ENCODE measurements at places on chromosomes 6 and 20.

- no peak for DNase-seq
Observed at GRCh38 chr6:88662163-88662580, 301.2 kb downstream of the RNGTT start.

DNA sequence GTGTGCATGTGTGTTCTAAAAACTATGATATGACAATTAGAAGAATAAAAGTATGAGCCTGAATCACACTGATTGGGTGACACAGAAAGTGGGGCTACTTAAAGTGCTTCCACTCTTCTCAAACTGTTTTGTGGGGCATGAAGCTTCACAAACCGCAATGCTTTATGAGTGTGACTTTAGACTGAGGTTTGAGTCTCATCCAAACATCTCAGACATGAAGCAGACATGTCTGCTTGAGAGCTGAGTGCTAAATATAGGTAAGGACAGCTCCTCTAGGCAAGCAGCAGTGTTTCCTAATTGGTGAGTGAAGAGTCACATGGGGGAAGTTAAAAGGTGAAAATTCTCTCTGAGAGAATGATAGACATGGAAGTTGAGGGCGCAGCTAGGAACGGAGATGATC is 726.9 kb upstream of the CITED2 start:
- no peak for DNase-seq

- no peak for DNase-seq
Observed at GRCh38 chr6:2857580-2858337, 16.1 kb upstream of the SERPINB1 start.

DNA sequence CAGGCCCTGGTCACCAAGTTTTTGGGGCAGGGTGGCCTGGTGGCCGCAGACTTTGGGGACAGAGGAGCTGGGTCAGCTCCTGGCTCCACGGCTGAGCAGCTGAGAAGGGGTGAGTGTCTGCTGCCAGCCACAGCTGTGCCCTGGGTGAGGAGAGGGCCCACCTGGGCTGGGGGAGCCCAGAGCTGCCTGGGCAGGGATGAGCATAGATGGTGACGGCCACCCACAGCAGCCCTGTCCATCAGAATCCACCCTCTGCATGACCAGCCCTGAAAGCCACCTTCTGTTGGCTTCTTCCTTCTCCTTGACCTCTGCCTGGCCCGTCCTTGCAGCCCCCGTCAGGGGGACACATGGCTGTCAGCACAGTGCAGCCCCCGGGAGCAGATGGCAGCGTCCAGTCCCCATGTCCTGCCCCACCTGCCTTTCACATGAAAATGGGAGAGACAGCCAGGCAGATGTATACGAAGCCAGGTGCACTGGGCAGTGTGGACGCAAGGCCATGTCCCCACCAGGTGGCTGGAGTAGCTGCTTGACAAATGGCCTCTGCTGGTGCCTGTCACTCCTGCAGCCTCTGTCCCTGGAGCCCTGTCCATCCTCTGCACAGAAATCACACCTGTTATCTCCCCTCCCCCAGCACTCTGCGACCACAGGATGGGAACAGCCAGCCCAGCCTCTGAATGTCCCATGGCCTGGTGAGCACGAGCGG is 220.8 kb downstream of the PREX1 start:
- no peak for DNase-seq

- DNase-seq: no peak
Observed at GRCh38 chr6:4512051-4512471, 264.1 kb upstream of the CDYL start.

DNA sequence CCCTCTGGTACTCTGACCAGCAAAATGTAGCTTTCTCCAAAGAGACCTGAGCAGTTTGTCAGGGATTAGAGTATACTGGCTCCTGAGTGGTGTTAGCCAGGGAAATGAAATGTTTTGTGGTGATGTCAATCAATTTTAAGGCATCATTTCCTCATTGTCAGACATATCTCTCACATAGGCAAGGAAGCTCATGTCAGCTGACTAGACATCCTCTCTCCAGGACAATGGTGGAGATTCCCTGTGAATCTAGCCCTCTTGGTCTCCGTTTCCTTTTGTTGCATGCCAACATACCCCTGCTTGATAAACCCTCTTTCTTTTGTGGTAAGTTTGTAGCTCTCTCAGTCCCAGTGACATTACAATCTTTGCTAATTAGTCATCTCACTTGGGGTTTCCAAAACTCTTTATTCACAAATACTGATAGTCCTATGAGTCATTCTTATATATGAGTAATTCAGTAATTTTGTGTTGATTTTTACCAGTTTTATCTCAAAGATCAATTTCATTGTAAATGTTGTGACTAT is 135.6 kb upstream of the PTPRK start:
- no peak for DNase-seq

GRCh38 chr6:75794351-75794846 is 45.4 kb downstream of the MYO6 start:
- DNase-seq: no peak

GRCh38 chr6:145480024-145480423 is 255.3 kb downstream of the EPM2A start:
- DNase-seq: no peak

- DNase-seq: no peak
Observed at GRCh38 chr6:24936641-24937317, 1.0 kb upstream of the RIPOR2 start.

DNA sequence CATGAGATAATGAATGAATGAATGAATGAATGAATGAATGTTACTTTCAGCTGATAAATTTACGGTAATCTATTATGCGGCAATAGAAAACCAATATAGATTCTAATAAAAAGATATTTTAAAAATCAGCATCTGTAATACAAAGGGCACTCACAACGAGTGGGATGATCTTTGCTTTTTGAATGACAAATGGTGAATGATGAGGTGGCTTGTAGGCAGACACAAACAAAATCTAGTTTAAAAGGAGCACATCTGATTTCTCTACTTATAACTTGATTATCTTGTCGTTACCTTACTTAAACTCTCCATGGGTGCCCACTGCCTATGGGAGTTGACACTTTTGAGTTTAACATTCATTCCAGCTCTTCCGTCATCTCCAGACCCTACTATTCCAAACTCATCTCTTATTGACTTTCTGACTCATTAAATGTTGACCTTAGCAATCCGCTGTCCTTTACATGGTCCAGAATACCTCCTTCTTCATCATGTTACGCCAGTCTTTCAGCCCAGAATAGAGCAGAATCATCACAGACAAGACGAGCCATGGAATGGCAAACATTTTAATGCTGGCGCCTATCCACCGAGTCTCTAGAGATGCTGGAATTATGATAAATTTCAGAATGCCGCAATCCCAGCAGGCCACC is 41.3 kb downstream of the NHLRC1 start:
- DNase-seq: no peak

- no peak for DNase-seq
Observed at GRCh38 chr6:152220786-152221185, 413.3 kb downstream of the ESR1 start.

- no peak for DNase-seq
Observed at GRCh38 chr6:24931296-24931695, 4.5 kb downstream of the RIPOR2 start.

GRCh38 chr6:166946125-166946524 is 10.2 kb downstream of the RNASET2 start:
- no peak for DNase-seq

DNA sequence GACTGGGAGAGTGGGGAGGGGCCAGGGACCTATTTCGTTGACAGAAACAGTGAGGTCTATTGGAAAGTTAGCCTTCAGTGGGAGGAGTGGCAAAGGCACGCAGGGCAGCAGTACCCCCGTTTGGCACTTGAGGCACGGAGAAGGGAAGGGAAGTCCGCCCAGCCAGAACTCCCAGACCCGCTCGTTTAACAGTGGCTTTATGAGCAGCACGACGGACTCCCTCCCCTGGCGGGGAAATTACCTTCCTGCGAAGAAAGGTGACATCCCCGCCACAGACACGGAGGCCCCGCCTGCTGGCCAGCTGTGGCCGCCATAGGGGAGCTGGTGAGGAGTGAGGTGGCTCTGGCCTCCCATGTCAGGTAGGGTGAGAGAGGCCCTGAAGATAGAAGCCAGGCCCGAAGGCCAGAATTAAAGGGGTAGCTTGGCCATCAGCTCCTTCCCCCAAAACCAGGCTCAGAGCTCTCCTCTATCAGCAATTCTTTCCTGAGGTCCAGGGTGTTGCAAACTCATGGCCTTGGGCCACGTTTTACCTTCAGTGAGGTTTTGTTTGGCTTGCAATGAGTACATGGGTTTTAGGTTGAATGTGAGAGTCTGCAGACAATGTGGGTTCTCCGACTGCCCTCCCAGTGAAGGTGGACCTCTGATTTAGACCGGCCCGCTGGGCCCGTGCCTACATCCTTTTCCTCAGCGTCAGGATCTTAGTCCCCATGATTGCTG is 123.7 kb downstream of the MRPL14 start:
- DNase-seq: no peak

DNA sequence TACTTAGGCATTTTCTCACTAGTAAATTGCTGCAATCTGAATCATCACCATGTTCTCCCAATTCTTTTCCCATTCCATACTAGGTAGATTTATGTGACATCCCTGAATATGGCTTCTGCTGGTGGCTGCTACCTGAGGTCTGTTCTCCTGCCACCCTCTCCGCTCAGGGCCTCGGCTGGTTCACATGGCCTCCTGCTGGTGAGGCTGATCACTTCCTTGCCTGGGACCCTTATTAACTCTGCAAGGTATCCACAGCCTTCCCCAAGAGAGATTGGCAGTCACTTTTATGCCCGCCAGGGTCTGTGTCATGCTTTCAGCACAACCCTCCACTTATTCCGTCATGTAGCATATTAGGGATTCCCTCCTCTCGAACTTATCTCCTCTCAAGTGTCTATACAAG is 424.5 kb upstream of the FLRT3 start:
- no peak for DNase-seq

- DNase-seq: peak; percentile 7
Observed at GRCh38 chr6:27375613-27376079, 12.9 kb upstream of the ZNF391 start.

GRCh38 chr20:15178581-15178980 is 841.2 kb upstream of the FLRT3 start:
- DNase-seq: no peak

GRCh38 chr20:54535033-54535432 is 59.6 kb downstream of the DOK5 start:
- DNase-seq: no peak

DNA sequence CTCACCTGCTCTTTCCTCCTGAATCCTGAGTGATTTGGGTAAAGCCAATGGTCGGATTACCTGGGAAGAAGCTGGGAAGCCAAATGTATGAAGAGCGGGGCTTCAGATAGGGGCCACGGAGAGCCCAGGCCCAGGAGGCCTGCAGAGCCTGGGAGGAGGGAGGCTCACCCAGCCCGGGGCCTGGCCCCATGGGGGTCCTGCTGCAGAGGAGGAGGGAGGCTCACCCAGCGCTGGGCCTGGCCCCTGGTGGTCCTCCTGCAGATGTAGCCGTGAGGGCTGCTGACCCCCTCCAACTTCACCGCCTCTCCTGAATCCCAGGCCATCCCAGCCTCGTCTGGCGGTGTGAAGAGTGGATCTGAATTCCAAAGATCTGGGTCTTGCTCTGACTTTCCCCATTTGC is 368.4 kb downstream of the THBS2 start:
- DNase-seq: no peak

DNA sequence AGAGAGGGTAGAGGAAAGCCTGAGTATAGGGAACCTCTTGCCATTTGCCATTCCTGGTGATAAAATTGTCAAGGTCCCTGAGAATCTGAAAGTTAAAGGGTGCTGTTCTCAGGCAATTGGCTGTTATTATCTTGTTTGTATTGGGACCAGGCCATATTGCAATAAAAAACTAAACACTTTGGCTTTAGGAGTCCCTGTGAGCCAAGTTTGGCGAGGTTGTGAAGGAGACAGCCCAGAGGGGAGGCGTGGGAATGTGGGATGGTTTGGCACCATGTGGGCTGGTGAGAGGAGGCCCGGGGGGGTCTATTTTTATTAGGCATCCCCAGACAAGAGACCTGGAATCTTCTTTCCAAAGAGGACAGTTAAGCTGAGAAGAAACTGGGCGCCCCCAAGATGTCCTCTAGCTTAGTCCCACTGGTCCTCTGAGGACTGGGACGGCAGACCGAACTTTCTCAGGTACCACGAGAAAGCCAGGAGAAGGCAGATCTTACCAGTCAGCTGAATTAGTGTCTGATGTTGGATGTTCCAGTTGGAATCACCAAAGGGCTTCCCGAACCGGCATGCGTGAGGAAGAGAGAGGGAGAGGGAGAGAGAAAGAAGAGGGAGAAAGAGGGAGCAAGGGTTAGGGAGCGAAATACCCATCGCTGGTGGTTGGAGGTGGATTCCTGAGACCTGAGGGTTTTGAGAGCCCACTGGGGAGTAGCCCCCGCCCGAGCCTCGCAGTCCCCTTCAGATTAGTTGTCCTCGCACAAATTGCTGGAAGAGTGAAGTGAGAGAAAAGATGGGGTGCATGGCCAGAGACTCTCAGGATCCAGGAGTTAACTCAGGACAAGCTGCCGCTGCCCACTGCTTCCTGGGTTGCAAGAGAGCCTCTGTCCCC is 24.4 kb downstream of the DYNLT1 start:
- no peak for DNase-seq

- no peak for DNase-seq
Observed at GRCh38 chr20:63225082-63225454, 9.1 kb upstream of the YTHDF1 start.

DNA sequence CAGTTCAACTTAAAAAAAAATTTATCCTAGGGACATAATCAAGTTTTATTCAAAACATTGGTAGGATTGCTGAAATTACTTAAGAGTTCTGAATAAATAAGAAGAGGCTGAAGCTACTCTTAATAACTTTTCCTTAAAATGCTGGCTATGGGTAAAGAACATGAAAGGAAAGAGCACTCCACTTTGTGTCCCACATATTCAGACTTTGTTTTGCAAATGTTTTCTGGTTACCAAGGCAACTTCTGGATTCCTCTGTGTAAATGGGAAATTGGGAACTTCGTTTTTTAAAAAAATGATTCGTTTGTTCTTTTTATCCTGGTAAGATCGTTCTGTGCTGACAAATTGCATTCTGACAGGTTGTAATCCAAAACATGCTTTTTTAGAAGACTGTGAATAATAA is 115.0 kb downstream of the KIF6 start:
- peak; percentile 32 for DNase-seq

- DNase-seq: no peak
Observed at GRCh38 chr6:168158980-168159349, 80.0 kb upstream of the FRMD1 start.

DNA sequence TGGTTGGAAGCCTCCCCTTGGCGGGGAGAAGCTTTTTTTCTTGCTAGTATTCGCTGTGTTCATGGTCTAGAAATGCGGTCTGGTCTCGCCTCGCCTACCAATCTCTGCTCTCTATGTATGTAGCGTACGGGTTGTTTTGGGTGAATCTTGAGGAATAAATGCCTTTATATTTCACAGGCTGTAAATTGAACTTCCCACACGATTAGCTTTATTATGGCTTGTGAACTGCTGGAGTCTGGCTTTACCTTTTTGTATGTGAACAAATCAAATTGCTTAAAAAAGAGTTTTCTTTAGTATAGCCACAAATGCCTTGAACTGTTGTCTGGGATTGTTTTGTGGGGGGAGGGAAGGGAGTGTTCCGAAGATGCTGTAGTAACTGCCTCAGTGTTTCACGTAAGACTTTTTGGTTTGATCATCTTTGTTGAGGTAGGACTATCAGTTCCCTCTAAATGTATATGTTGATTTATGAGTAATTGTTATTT is 2.2 kb downstream of the INSM1 start:
- no peak for DNase-seq

GRCh38 chr20:51423290-51423667 is 119.2 kb downstream of the NFATC2 start:
- no peak for DNase-seq

- no peak for DNase-seq
Observed at GRCh38 chr6:84728602-84729001, 35.8 kb downstream of the TBX18 start.

GRCh38 chr20:44761423-44761822 is 15.8 kb downstream of the KCNK15 start:
- no peak for DNase-seq

All from left renal cortex interstitium (tissue), 4 donors.